Pulmonary artery endothelial cell (primary cell): ENCODE measurements at places on chromosomes 2 and 18.
A peak's percentile ranks its signal among the peaks of the same experiment; 100 is the strongest.

DNA sequence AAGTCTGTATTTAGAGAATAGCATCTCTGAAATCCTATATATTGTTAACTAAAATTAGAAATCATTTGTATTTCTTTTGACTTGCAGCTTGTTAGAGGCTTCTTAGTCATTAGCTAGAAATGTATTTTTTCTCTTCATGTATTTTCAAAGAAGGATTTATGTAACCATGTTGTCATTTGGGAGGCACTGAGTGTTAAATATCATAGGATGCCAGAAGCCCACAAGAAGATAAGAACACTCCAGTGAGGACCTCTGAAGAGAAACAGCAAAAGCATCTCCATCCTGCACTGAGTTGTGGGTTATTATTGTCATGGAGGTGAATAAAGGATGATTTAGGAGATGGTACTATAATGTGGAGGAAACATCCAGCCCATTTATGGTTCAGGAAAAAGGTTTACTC is 93.5 kb downstream of the UBE2E3 start:
- no peak for DNase-seq

DNA sequence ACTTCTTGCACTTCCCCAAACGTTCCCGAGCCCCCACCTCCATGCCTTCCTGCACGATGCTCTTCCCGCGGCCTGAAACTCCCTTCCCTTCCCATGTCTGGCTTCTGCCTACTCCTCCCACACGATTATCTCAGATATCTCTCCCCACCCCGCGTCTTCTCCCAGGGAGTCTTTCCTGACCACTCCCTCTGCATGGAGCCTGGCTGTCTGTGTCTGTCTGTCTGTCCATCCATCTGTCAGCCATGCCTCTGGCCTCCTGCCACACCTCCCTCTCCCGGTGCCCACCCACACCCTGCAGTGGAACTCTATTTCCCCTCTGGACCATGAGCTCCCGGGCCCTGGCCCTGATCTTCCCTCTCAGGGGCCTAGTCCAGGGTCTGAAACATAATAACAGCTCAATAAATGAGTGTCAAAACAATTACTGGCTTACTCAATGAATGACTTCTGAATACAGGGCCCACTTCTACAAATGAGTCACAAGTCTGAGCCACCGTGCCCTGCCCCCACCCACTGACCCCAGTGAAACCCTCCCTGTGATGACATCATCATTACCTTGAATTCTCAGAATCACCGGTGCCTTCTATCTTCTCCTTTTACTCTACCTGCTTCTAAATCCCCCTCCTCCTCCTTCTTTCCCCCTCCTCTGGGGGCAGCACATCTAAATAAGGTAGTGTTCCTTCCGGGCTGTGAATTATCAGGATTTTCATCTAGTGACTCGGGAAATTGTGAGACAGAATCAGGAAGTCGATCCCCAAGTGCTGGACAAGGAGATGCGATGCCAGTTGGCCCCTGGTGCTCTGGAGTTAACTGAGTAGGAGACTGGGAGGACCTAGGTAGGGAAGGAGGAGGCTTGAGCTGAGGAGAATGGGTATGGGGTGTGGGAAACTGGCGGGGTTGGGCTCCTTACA is 46.1 kb upstream of the PLB1 start:
- DNase-seq, result no peak

GRCh38 chr2:105894327-105894944 is 149.7 kb downstream of the NCK2 start:
- DNase-seq, result no peak

DNA sequence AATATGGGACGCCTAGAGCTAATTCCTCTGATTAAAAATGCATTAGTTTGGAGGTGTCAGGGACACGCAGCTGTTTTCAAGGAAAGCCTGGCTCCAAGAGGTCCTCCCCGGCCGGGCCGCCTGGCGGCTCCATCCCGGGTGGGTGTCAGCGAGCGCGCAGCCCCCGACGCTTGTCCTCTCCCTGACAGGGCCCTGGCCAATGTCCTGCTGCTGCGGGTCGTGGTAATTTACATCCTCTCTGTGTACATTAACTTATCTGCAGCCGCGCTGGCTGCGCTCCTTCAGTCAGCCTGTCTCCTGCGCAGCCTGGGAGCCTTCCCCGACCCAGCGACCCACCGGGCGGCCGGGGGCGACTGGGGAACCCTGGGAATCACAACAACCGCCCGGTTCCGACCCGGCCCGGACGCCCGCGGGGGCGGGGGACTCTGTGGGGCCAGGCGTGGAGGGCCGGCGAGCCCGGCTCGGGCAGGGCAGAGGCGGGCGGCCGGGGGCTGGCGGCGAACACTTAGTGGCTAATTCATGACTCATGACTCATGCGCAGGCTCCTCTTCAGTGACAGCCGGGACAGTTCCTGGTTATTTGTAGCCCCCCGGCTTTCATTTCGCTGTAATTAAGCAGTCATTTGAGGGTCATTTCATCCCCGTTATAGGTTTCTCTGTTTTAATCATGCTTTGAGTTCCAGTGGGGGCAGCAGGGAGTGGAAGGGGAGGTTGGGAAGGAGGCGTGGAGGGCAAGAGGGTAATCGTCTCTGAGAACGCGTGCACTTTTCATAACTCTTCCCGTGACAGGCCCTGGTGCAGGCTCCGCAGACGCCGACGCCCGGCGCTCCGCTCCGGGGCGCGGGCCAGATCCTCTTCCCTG is 141.9 kb upstream of the CTAGE1 start:
- DNase-seq, result no peak

- no peak for DNase-seq
Measured at GRCh38 chr18:6249788-6250187, 164.9 kb downstream of the L3MBTL4 start.

DNA sequence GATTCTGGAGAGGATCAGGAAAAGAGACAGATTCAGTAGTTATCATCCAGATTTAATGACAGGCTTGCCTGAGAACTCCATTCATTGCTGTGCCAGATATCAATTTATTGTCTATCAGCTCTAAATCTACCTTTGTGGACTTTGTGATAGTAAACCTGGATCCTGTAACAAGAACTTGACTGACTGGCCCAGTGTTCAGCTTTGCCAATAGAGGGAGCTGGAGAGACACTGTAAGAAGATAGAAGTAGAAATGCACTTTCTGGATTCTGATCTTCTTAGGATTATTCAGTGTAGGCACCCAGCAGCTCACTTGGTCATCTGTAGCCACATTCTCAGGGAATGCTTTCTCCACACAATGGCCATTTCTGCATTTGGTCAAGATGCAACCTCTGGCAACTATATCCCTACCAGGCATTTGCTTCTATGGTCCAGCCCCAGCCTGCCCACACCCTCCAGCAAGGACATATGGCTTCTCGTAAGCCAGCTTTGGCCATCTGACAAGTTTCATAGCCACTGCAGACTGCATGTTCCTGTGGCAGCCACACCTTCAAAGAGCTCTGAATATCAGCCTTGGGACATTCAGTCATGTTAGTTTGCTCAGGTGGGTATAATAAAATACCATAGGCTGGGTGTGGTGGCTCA is 6.1 kb upstream of the SERPINB8 start:
- DNase-seq, result peak; percentile 33

DNA sequence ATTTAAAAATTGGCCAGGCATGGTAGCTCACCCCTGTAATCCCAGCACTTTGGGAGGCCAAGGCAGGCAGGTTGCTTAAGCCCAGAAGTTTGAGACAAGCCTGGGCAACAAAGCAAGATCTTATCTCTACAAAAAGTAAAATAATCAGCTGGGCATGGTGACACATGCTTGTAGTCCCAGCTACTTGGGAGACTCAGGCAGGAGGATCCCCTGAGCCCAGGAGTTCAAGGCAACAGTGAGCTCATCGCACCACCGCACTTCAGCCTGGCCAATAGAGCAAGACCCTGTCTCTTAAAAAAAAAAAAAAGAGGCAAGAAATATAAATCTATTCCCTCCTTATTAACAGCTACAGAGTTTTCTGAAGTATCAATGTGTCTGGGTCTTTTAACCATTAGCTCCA is 51.9 kb downstream of the ESCO1 start:
- no peak for DNase-seq

DNA sequence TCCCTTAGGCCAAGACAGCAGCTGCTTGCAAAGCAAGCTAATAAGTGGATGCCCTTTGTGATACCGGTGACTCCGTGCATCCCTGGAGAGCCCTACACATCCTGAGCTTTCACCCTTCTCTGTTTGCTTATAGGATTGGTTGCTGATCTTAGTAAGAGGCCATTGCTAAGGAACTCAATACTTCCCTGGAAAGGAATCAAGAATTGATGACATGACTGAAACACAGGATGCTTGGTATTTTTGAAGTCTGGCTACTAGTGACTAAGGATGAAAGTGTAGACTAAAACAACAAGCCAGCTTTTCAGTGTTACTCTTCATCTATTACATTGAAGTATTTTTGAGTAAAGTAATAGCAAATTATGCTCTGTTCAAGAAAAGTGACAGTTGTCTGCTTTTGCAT is 123.0 kb upstream of the SERPINE2 start:
- no peak for DNase-seq

DNA sequence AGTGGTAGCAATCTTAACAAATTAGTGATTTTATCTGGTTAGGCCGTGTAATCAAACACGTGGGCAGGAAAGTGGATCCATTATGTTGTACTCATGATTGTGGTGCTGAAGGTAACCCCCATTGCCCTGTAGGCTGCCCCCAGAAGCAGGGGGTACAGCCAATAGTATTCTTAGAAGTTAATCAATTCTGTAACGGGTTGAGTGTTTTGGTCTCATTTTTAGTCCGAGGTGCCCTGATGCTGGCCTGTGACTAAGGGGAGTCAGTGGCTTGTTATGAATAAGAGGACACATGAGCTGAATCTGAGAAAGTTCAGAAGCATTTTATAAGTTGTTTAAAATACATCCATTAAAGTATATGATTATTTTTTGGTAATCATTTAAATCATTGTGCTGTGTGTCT is 8.6 kb downstream of the EPAS1 start:
- DNase-seq, result no peak

DNA sequence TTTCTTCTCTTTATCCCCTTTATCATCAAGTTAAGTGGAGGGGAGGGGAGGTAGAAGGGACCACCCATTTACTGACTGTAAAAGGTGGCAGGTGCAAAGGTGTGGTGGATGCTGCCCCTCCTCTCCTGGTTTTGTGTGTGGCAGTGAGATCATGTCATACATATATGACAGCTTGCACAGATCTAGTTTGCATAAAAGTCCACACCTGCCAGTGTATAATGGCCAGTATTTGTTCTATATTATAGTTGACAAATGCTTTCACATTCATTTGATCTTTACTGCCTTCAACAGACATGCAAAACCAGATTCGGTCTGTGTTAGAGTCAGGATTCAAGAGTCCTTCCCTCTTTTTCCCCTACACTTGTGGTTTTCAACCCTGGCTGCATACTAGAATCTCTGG is 55.1 kb downstream of the TGFA start:
- no peak for DNase-seq

- DNase-seq, result no peak
Measured at GRCh38 chr2:160906878-160907277, 253.3 kb upstream of the TANK start.

DNA sequence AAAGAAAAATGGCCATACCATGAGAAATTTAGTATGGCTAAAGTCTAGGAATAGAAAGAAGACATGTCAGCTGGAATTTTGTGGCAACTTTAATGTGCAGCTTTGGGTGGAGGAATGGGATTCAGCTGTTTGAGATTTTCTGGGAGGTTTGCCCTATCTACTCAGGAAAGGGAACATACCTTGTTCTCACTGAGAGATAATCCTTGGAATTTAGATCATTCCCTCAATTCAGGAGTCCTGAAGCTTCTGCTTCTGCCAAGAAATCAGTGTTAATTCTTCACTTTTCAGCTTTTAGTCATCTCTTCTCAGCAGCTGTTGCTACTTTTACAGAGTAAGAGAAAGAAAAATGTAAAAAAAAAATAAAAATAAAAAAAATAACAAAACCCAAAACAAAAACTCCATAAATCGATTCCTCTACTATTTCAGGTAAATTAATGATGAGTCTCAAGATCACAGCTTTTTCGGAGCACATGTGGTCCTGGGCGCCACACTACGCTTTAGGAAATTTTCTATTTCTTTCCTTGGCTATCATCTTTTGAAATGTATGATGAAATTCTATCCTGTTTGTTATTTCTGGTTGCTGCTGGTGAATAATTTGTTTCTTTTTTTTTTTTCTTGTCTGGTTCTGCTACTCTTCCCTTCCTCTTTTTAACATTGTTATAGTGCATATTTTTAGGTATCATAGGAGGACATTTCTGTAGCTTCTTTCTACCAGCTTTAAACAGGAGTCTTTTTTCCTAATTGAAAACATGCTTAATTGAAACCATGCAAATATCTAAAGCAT is 18.9 kb upstream of the BAZ2B start:
- DNase-seq, result no peak

DNA sequence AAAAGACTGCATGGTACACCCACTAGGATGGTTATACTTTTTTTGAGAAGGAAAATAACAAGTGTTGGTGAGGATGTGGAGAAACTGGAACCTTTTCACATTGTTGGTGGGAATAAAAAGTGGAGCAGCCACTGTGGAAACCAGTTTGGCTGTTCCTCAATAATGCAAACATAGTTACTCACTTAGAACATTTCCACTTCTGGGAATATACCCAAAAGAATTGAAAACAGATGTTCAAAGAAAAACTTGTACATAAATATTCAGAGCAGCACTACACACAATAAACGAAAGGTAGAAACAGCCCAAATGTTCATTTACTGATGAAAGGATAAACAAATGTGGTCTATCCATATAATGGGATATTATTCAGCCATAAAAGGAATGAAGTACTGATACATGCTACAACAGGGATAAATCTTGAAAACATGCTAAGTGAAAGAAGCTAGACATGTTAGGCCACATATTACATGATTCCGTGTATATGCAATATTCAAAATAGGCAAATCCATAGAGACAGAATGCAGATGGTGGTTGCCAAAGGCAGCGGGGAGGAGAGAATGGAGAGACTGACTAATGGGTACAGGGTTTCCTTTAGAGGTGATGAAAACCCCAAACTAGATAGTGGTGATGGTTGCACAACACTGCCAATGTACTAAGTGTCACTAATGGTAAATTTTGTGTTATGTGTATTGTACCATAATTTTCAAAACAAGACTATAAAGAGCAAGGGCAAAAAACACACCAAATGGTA is 20.9 kb upstream of the LMAN1 start:
- no peak for DNase-seq

DNA sequence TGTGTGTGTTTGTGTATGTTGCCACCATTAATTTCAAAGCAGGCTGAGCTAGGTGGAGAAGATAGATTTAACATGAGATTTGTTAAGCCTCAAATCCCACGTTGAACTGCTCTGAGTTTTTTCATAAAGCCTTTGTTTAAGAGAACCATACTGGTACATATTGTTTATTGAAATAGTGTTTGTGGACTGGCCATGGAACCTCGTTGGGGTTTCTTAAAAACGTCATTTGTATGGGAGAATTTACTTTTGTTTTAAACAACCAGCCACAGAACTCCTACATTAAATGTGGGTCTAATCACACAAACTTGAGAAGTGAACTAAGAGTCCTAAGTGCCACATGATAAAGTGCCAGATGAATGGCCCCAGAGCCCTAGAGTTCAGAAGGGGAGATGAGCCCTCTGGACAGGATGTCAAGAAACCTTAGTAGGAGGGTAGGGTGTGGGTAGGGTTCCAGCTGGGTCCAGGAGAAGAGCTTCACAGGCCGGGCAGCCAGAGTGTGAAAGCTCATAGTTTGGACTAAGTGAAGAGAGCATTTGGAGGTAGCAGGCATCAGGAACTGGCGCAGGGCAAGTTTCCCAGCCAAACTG is 120.6 kb upstream of the EML6 start:
- no peak for DNase-seq

- DNase-seq, result no peak
Measured at GRCh38 chr2:157168501-157168900, 89.0 kb upstream of the GALNT5 start.

- DNase-seq, result peak; percentile 61
Measured at GRCh38 chr18:63788447-63789096, 13.4 kb downstream of the SERPINB7 start.
